PC-9 (cell line): ENCODE measurements at places on chromosomes 7 and 10. TPM values are rescaled to one million over a fixed set of nuclear protein-coding genes. Genes with fewer than 3 reads are reported as not detected.

FRMD4A gene
- 17.8 and 18.3 TPM in 2 replicates for total RNA-seq

ZSWIM8 gene
- 49.2 and 70.0 TPM in 2 replicates for total RNA-seq

BCAP29 gene
- 45.5 and 58.3 TPM in 2 replicates for total RNA-seq

NPTX2 gene
- total RNA-seq, result not detected in 2 replicates

OR9A2 gene
- total RNA-seq, result not detected in 2 replicates

GGCT gene
- total RNA-seq, result 151 and 162 TPM in 2 replicates

LRMDA gene
- total RNA-seq, result not detected in 2 replicates

MOGAT3 gene
- not detected in 2 replicates for total RNA-seq

IKZF1 gene
- not detected in 2 replicates for total RNA-seq

GRCh38 chr10:33212061-33212748 lies 122.3 kb downstream of the NRP1 start:
- no peaks in the 10 kb centered on the region for H3K27me3 ChIP-seq
- peaks cover 29% of the 10 kb centered on the region for H3K36me3 ChIP-seq
- peaks cover 16% of the 10 kb centered on the region for H3K4me1 ChIP-seq
- H3K4me3 ChIP-seq, result no peak overlapping the region

- no peaks in the 10 kb centered on the region for H3K27me3 ChIP-seq
- peaks cover 19% of the 10 kb centered on the region; the same call in 1 of the 2 replicates for H3K36me3 ChIP-seq
- H3K27ac ChIP-seq, result no peak overlapping the region
- DNase-seq, result no peak
Observed at GRCh38 chr7:8044761-8045430, 76.3 kb downstream of the GLCCI1 start.

DNA sequence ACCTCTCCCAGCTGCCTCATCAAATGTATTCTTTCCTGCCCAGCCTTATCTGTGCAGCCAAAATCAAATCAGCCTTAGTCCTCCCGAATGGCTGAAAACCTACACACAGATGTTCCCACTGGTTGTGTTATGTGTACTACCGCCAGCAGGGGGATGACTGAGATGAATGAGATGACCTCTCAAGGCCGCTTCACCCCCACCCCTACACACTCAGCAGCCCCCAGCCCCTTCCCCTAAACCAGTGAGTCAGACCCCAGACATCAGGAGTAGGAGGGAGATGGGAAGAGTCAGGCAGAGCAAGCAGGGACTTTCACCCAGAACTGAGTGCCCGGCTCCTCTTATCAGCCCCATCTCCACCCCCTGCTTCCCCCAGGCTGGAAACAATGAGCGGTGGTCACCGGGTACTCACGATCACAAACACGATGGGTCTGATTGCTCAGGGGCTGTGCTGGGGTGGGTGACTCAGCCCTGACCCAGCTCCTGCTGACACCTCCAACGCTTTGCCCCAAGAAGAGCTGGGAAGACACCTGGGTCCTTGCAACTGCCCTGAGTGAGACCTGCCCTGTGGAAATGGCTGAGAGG lies 6.5 kb upstream of the C10orf105 start:
- no peak overlapping the region for H3K4me3 ChIP-seq
- no peaks in the 10 kb centered on the region for H3K36me3 ChIP-seq
- no peaks in the 10 kb centered on the region for H3K27me3 ChIP-seq
- H3K27ac ChIP-seq, result no peak overlapping the region

DNA sequence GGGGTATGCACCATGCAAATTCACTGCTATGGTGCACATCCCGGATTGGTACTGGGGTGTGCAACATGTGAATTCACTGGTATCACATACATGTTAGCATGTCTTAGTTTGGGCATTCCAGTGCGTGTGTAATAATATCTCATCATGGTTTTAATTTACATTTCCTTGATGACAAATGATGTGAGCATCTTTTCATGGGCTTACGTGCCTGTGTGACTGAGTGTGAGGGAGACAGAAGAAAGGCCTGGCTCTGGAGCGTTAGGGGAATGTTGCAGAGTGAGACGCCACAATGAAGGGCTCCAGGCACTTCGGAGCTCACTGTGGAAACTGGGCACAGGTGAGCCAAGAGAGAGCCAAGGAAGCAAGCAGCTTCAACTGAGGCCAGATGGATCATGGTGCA lies 162.6 kb downstream of the UBE2H start:
- no peaks in the 10 kb centered on the region for H3K27me3 ChIP-seq
- no peak overlapping the region for H3K27ac ChIP-seq
- H3K36me3 ChIP-seq, result no peaks in the 10 kb centered on the region
- no peak for DNase-seq

DNA sequence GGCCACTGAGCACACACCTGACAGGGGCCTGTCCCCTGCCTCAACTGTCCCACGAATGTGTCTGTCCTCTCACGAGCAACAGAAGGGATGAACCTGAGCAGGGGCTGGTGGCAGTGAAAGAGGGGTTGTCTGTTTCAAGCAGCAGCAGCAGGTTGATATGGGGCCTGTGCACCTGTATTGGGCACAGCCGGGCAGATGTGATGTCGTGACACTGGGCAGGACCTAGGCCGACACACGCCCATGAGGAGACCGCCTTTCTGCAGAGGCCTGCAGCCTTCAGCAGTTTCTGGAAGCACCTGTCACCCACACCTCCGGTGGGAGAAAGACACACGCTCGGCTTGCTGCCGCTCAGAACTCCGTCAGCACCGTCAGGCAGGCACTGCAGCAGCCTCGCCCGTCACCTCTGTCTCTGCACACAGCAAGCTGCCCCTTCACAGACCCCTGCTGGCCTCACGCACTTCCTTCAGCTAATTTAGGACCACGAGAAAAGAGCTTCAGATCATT lies 48.5 kb downstream of the AMZ1 start:
- DNase-seq, result no peak
- H3K27ac ChIP-seq, result no peak overlapping the region
- H3K36me3 ChIP-seq, result peaks cover 20% of the 10 kb centered on the region; the same call in 1 of the 2 replicates

GRCh38 chr7:106623853-106624252 lies 37.1 kb downstream of the CCDC71L start:
- H3K36me3 ChIP-seq, result no peaks in the 10 kb centered on the region
- H3K4me3 ChIP-seq, result no peak overlapping the region

- no peak overlapping the region for H3K4me3 ChIP-seq
- no peak overlapping the region for H3K27ac ChIP-seq
- no peak for DNase-seq
- H3K36me3 ChIP-seq, result no peaks in the 10 kb centered on the region
Observed at GRCh38 chr10:35813219-35813618, 171.1 kb upstream of the FZD8 start.

DNA sequence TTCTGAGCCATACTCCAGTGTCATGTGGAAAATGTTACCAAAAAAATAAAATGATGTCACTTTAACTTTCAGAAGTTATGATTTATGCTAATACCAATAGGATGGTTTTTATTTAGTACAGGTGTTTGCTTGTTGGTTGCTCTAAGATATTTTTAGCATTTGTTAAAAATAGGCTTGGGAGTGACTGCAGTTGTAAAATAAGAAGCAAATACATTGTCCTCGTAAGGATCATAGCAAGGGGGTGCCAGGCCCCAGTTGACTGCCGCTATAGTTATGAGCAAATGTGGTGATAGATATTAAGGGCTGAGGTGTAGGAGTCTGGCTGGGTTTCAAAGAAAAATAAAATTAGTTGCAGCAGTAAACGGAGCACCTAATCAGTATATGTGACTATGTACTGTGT lies 354.4 kb upstream of the BMPER start:
- DNase-seq, result no peak
- no peak overlapping the region for H3K27ac ChIP-seq
- no peaks in the 10 kb centered on the region for H3K4me1 ChIP-seq
- no peaks in the 10 kb centered on the region for H3K36me3 ChIP-seq
- H3K4me3 ChIP-seq, result no peak overlapping the region
- H3K27me3 ChIP-seq, result no peaks in the 10 kb centered on the region

GRCh38 chr10:114933588-114933987 lies 4.4 kb upstream of the TRUB1 start:
- no peaks in the 10 kb centered on the region for H3K36me3 ChIP-seq
- no peaks in the 10 kb centered on the region for H3K4me1 ChIP-seq
- H3K27ac ChIP-seq, result no peak overlapping the region
- DNase-seq, result no peak
- H3K4me3 ChIP-seq, result no peak overlapping the region

DNA sequence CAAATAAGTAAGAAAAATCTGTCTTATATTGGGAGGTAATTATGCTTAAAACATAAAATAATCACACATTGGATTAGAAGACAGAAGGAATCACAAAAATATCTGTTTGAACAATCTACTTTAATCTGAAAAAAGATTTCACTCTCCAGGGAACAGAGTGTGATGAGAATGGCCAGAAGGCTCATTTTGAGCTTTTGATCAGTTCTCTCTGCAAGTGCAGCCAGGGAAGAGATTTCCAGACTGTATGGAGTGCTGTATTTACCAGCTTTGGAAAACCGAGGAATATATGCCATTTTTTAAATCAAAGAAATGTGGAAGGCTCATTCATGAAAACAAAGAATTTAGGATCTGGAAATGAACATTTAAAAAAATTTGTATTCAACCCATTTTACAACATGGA lies 83.0 kb upstream of the WAC start:
- DNase-seq, result no peak
- H3K27ac ChIP-seq, result no peak overlapping the region
- no peaks in the 10 kb centered on the region for H3K4me1 ChIP-seq
- H3K36me3 ChIP-seq, result no peaks in the 10 kb centered on the region
- no peak overlapping the region for H3K4me3 ChIP-seq

- H3K27me3 ChIP-seq, result no peaks in the 10 kb centered on the region
- no peak for DNase-seq
- peaks cover 27% of the 10 kb centered on the region for H3K4me1 ChIP-seq
- peak overlapping the region; percentile 45 for H3K27ac ChIP-seq
- 0 out of 2 replicates have a peak, but pooled peaks cover 5% of the 10 kb centered on the region for H3K36me3 ChIP-seq
Observed at GRCh38 chr10:58268454-58268945, 462 bp upstream of the CISD1 start.

GRCh38 chr7:30028749-30029635 lies 780 bp downstream of the PLEKHA8 start:
- H3K27me3 ChIP-seq, result no peaks in the 10 kb centered on the region
- peak overlapping the region; percentile 36 for H3K27ac ChIP-seq
- H3K4me1 ChIP-seq, result peaks cover 64% of the 10 kb centered on the region
- no peaks in the 10 kb centered on the region for H3K36me3 ChIP-seq

- DNase-seq, result no peak
- H3K4me1 ChIP-seq, result no peaks in the 10 kb centered on the region
- H3K27me3 ChIP-seq, result no peaks in the 10 kb centered on the region
- H3K4me3 ChIP-seq, result no peak overlapping the region
- H3K27ac ChIP-seq, result no peak overlapping the region
Observed at GRCh38 chr10:90788968-90789367, 68.9 kb downstream of the HTR7 start.

DNA sequence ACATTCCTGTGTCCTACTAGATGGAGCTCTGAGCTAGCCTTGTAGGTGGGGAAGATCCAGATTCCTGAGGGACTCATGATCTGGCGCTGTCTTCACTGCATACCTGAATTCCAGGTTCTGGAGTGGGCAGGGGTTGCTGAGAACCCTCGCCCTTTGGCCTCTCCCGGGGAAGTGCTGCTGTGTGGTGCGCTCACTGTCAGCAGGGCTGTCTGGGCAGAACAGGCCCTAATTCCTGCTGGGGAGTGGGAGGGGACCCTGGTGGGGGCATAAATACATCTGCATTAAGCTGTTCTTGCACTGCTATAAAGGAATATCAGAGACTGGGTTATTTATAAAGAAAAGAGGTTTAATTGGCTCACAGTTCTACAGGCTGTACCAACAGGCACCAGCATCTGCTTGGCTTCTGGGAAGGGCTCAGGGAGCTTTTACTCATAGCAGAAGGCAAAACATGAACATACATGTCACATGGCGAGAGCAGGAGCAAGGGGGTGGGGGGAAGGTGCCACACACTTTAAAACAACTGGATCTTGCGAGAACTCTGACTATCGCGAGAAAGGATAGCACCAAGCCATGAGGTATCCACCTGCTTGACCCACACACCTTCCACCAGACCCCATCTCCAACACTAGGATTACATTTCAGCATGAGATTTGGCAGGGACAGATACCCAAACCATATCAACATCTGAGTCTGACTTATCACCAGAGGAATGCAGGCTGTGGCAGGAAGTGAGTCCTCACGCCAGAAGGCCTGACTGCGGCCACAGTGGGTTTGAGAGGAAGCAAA lies 115.0 kb downstream of the ADCY1 start:
- peaks cover 73% of the 10 kb centered on the region for H3K27me3 ChIP-seq
- no peaks in the 10 kb centered on the region for H3K36me3 ChIP-seq
- H3K4me3 ChIP-seq, result no peak overlapping the region
- H3K27ac ChIP-seq, result no peak overlapping the region

- H3K4me3 ChIP-seq, result no peak overlapping the region
- H3K27ac ChIP-seq, result no peak overlapping the region
- no peaks in the 10 kb centered on the region for H3K4me1 ChIP-seq
Observed at GRCh38 chr10:62853710-62854109, 37.5 kb upstream of the EGR2 start.

- peaks cover 24% of the 10 kb centered on the region for H3K4me1 ChIP-seq
- H3K36me3 ChIP-seq, result no peaks in the 10 kb centered on the region
- H3K4me3 ChIP-seq, result no peak overlapping the region
- H3K27ac ChIP-seq, result peak overlapping the region; percentile 43; the same call in 1 of the 2 replicates
- no peak for DNase-seq
- no peaks in the 10 kb centered on the region for H3K27me3 ChIP-seq
Observed at GRCh38 chr10:113953505-113954272, 90.0 kb upstream of the ADRB1 start.

GRCh38 chr10:3030765-3031164 lies 36.6 kb upstream of the PFKP start:
- H3K4me3 ChIP-seq, result no peak overlapping the region
- no peaks in the 10 kb centered on the region for H3K36me3 ChIP-seq
- no peaks in the 10 kb centered on the region for H3K4me1 ChIP-seq
- no peak overlapping the region for H3K27ac ChIP-seq
- peaks cover 85% of the 10 kb centered on the region for H3K27me3 ChIP-seq

GRCh38 chr7:31096198-31096876 lies 44.2 kb downstream of the ADCYAP1R1 start:
- H3K36me3 ChIP-seq, result no peaks in the 10 kb centered on the region
- DNase-seq, result no peak
- no peaks in the 10 kb centered on the region for H3K4me1 ChIP-seq
- peaks cover 94% of the 10 kb centered on the region for H3K27me3 ChIP-seq
- no peak overlapping the region for H3K27ac ChIP-seq

DNA sequence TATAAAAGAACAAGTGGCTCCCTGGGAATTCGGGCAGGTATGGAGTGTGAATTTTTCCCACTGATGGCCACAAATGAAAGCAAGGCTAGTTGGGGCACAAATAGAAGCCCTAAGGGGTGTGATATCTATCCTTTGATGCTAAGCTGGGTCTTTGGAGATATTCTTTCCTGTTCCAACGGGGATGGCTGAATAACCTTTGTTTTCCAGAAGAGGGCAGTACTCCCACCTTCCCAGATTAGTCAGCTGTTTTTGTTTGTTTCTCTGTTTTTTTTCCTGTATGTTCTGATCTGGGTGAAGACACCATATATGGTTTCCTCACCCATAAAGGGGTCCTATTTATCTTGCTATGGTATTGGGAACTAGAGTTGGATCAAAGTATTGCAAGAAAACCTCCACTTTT lies 947.7 kb upstream of the SORCS1 start:
- DNase-seq, result no peak
- H3K4me3 ChIP-seq, result no peak overlapping the region
- no peaks in the 10 kb centered on the region for H3K36me3 ChIP-seq
